ENCODE measurements at places on chromosomes 2 and 18. TPM values are rescaled to one million over a fixed set of nuclear protein-coding genes. Genes with fewer than 3 reads are reported as not detected.

DNA sequence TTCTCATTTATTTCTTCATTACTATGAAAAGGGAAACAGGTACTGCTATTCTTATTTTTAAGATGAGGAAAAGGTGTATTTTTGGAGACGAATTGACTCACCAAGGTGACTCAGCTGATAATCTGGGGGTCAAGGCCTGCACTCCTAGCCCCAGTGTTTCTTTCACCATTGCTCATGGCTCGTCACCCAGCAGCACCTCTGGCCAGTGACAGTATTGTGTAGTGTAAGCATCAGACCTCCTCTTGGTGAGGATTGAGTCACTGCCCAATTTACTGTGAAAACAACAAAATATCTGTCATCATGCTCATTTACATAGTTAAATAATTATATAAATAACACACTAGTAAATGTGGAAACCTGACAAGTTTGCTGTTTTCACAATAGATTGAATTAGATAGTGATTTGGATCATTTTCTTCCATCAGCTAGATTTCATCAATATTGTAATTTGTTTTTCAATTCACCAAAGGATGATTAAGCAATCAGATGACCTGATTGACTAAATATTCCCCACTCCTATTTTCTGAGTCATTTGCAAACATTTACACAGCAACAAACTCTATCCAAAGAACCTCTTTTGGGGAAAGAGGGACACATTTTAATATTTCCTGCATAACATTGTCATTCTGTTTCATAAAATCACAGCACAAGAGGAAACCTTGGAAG is 492.8 kb upstream of the RAB12 start:
- no peaks in the 10 kb centered on the region for H3K36me3 ChIP-seq
- H3K4me3 ChIP-seq, result no peak overlapping the region
- DNase-seq, result no peak
- H3K27me3 ChIP-seq, result no peaks in the 10 kb centered on the region
- H3K27ac ChIP-seq, result no peak overlapping the region

DNA sequence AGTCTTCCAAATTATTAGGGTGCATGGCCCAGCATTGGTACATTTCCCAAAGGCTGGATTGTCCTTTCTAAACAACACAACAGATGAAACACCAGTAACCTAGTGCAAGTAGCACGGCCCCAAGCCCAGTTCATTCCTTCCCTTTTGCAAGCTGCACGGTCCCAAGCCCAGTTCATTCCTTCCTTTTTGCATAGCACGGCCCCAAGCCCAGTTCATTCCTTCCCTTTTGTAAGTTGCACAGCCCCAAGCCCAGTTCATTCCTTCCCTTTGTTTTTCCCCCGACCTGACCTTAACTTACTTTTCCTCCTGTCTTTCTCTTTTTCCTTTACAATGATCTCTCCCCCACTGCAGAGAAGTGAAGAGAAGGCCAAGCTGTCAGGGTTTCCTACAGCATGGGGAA is 60.9 kb downstream of the C18orf63 start:
- H3K36me3 ChIP-seq, result no peaks in the 10 kb centered on the region
- H3K27ac ChIP-seq, result no peak overlapping the region
- H3K4me3 ChIP-seq, result no peak overlapping the region
- no peak for DNase-seq
- no peaks in the 10 kb centered on the region for H3K27me3 ChIP-seq

GRCh38 chr2:1910592-1911246 is 166.4 kb upstream of the PXDN start:
- peak; percentile 71 for DNase-seq
- H3K4me1 ChIP-seq, result no peaks in the 10 kb centered on the region
- H3K36me3 ChIP-seq, result no peaks in the 10 kb centered on the region
- no peaks in the 10 kb centered on the region for H3K27me3 ChIP-seq
- H3K27ac ChIP-seq, result no peak overlapping the region

- no peaks in the 10 kb centered on the region for H3K27me3 ChIP-seq
- H3K4me1 ChIP-seq, result no peaks in the 10 kb centered on the region
- DNase-seq, result no peak
- no peak overlapping the region for H3K27ac ChIP-seq
Observed at GRCh38 chr2:165253178-165253577, 14.0 kb downstream of the SCN2A start.

DNA sequence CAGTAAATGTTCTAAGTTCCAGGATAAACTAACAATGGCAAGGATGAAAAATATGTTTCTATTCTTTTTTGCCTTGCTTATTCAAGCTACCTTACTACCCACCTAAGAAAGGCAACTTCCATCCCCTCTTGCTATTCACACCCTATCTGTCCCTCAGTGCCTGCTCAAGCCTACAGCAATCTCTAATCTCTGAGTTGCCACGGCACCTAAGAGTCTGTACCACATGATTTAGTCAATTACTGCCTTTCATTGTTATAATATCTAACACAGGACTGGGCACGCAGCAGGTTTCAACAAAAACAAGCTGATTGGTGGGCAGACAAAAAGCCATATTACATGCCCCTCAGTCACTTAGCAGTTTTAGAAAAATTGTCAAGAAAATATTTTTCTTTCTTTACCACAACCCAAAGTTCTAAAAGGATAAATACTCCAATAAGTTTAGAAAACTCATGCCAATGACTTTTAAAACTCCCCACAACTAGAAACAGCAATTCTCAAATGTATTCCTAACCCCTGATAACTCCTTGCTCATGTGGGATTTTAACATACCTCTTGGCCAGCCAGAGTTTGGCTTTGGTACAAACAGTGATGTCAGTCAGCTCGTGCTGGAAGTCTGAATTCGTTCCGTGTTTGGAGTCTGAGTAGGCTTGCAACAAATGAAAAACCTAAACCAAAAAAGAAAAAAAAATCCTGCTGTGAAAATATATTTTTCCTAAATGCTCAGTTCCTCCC is 117.3 kb upstream of the ZFP36L2 start:
- H3K4me3 ChIP-seq, result no peak overlapping the region
- DNase-seq, result peak; percentile 96
- peak overlapping the region; percentile 64 for H3K27ac ChIP-seq

ACADL gene
- total RNA-seq, result 27.6 TPM

CWC22 gene
- total RNA-seq, result 28.9 TPM

DNA sequence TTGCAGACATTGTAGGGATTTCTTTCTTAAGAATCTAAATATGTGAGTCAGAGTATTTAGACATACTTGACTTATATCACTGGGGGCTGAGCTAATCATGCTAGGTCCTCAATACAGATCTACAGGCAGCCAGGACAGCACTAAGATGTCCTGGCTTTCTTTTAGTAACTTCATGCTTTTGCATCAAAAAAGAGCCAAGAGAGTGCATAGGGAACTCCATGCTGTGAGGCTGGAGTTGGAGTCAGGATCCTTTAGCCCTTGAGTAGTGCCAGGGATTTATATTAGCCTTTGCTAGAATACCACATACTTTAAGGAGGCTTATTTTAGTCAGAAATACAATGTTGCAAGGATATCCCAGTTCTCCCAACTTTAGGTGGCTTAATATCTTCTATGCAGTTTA is 289.7 kb downstream of the CCDC85A start:
- DNase-seq, result no peak
- no peaks in the 10 kb centered on the region for H3K27me3 ChIP-seq
- H3K36me3 ChIP-seq, result no peaks in the 10 kb centered on the region
- H3K27ac ChIP-seq, result no peak overlapping the region

DNA sequence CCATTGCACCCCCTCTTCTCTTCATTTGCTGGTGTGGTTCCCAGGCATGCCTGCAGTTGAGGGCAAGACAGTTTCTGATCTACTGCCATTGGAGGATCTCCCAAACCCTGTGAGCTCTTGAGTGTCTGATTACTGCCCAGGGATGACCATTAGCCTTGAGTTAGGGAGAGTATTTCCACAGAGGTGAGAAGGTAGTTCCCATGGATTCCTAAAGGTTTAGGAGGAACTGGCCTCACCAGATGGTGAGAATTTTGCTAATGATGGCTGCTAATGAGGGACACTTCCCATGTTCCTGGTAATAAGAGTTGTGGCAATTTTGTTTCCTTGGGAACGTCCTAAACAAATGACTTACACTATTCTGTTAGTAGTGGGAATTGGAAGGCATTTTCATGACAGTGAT is 42.5 kb downstream of the PTPRM start:
- no peaks in the 10 kb centered on the region for H3K36me3 ChIP-seq
- H3K4me3 ChIP-seq, result no peak overlapping the region
- H3K4me1 ChIP-seq, result peaks cover 31% of the 10 kb centered on the region
- H3K27ac ChIP-seq, result peak overlapping the region; percentile 73

- H3K4me1 ChIP-seq, result no peaks in the 10 kb centered on the region
- H3K4me3 ChIP-seq, result no peak overlapping the region
- H3K27me3 ChIP-seq, result no peaks in the 10 kb centered on the region
Observed at GRCh38 chr2:106965611-106966010, 79.6 kb upstream of the ST6GAL2 start.

GRCh38 chr2:64204703-64205102 is 60.5 kb upstream of the PELI1 start:
- H3K27ac ChIP-seq, result peak overlapping the region; percentile 94
- no peaks in the 10 kb centered on the region for H3K36me3 ChIP-seq
- DNase-seq, result no peak
- H3K4me1 ChIP-seq, result peaks cover 36% of the 10 kb centered on the region

- no peaks in the 10 kb centered on the region for H3K4me1 ChIP-seq
- no peak for DNase-seq
- H3K27ac ChIP-seq, result no peak overlapping the region
- no peaks in the 10 kb centered on the region for H3K27me3 ChIP-seq
Observed at GRCh38 chr2:57105694-57106093, 921.9 kb downstream of the CCDC85A start.

DNA sequence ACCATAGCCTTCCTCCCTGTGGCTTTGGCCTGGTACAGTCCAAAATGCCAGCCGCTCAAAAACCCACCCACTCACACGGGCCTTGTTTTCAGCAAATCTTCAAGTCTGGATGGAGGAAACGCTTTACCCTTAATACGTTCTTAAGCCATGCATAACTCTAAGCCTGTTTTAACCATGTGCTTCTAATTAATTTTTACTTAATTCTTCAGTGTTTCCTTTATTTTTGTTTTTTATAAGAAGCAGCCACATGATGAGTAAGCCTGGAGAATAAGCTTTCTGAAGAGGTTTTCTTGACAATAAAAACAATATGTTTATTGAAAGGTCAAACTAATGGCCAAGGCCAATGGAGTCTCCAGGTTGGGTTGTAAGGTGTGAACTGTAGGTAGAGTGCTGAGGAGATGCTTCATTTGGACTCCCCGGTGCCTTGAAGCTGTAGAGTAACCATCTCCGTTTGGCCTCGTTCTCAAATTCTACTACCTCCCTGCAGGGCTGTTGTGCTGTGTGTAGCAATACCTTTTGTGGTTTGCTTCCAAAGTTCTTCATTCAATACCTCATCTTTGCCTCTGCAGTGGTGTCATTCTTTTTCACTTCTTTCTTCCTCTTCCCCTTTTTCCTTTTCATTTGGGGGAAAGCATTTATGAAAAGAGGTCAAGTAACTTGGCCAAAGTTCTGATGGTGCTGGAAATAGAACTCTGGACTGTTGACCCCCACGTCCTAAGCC is 113.7 kb downstream of the PRKCE start:
- no peaks in the 10 kb centered on the region for H3K36me3 ChIP-seq
- no peaks in the 10 kb centered on the region for H3K27me3 ChIP-seq
- DNase-seq, result no peak
- H3K4me1 ChIP-seq, result peaks cover 13% of the 10 kb centered on the region

DNA sequence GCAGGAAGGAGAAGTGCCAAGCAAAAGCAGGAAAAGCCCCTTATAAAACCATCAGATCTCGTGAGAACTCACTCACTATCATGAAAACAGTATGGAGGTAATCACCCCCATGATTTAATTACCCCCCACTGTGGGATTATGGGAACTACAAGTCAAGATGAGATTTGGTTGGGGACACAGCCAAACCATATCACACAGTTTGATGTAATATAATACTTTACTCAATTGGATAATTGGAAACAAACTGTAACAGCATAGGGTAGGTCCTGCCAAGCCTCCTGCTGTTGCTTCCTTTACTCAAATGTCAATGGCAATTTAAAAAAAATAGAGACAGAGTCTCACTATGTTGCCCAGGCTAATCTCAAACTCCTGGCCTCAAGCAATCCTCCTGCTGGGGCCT is 15.5 kb upstream of the METTL21A start:
- H3K27ac ChIP-seq, result no peak overlapping the region
- no peaks in the 10 kb centered on the region for H3K4me1 ChIP-seq
- no peak overlapping the region for H3K4me3 ChIP-seq
- no peak for DNase-seq

- H3K36me3 ChIP-seq, result no peaks in the 10 kb centered on the region
- no peaks in the 10 kb centered on the region for H3K27me3 ChIP-seq
- no peak overlapping the region for H3K4me3 ChIP-seq
- no peak overlapping the region for H3K27ac ChIP-seq
- no peaks in the 10 kb centered on the region for H3K4me1 ChIP-seq
- DNase-seq, result no peak
Observed at GRCh38 chr2:183348492-183348891, 224.2 kb downstream of the NUP35 start.

DNA sequence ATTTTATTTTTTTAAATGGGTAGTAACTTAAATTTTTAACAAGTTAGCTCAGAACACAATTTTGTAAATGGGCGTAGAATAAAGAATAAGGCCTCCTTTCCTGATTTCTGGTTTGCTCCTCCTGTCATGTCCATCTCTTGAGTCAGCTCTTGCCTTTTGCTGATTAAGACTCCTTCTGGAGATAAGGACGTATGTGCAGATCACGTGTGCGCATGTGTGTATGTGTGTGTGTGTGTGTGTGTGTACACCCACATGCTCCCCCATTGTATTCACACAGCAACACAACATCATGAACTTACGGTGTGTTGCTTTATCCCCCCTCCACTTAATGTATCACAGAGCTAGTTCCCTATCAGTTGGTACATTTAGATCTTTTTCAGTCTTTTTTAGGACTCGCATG is 182.9 kb downstream of the PRKCE start:
- DNase-seq, result no peak
- peaks cover 4% of the 10 kb centered on the region for H3K4me1 ChIP-seq
- H3K27ac ChIP-seq, result no peak overlapping the region
- H3K4me3 ChIP-seq, result no peak overlapping the region

DNA sequence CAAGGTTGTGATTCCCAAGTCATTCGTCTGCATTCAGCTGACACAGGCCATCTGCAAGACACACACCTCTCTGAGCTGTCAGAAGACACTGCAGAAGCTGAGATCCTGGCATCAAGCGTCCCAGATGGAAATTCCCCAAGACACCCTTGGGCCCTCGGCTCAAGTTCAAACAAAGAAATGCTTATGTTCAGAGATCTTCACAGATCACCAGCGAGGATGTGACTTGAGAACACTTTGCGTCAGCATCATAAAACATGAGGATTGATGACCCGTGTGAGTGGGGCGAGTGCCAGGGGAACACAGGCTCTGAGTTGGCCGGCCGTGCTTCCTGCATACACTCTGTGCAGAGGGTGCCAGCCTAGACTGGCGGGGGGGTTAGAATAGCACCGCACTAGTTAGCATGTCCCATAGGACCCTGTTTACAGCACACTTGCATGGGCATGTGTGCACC is 36.8 kb downstream of the KCNIP3 start:
- H3K36me3 ChIP-seq, result no peaks in the 10 kb centered on the region
- H3K27ac ChIP-seq, result no peak overlapping the region
- H3K4me3 ChIP-seq, result no peak overlapping the region
- H3K27me3 ChIP-seq, result no peaks in the 10 kb centered on the region
- no peaks in the 10 kb centered on the region for H3K4me1 ChIP-seq

Measured in lung (tissue), 17 donors.